ENCODE measurements at places on chromosomes 6 and 20.
A peak's percentile ranks its signal among the peaks of the same experiment; 100 is the strongest.

- no peak for DNase-seq
These were observed 132.2 kb downstream of the PRND start for GRCh38 chr20:4853757-4854560.

DNA sequence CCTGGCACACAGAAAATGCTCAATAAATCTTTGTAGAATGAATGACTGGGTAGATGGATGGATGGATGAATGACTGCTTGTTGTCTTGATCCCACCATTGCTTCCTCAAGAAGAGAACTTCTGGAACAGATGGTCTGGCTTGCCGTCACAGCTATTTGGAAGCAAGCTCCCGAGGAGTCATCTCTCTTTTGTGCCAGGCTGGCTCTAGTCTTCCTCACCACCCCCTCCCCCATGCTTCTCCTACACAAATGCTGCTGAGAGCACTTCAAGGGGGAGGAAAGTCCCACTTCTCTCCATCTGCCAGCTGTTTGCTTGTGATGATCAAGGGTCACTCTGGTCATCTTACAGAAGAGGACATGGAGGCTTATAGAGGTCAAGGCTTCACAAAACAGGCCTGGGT, 11.6 kb upstream of the KCNG1 start:
- DNase-seq, result no peak

DNA sequence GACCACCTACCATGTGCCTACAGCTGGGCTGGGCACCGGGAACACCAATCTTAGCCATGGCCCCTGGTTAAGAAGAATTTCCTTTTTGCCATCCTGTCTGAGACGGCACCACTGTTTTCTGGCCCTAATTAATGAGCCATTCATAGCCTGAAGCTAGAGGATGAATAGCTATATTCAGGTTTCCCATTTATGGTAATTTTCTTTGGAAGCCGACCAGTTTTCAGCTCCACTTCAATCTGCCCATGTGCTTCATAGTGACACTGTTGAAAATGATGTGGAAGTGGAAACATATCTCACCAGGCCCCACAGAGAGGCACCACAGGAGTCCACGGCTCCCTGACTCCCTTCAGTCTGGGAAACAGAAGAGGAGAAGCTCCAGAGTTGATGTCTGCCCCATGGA, 22.6 kb upstream of the ULBP3 start:
- DNase-seq, result no peak

GRCh38 chr6:136148523-136148922, 101.6 kb downstream of the MTFR2 start:
- no peak for DNase-seq

DNA sequence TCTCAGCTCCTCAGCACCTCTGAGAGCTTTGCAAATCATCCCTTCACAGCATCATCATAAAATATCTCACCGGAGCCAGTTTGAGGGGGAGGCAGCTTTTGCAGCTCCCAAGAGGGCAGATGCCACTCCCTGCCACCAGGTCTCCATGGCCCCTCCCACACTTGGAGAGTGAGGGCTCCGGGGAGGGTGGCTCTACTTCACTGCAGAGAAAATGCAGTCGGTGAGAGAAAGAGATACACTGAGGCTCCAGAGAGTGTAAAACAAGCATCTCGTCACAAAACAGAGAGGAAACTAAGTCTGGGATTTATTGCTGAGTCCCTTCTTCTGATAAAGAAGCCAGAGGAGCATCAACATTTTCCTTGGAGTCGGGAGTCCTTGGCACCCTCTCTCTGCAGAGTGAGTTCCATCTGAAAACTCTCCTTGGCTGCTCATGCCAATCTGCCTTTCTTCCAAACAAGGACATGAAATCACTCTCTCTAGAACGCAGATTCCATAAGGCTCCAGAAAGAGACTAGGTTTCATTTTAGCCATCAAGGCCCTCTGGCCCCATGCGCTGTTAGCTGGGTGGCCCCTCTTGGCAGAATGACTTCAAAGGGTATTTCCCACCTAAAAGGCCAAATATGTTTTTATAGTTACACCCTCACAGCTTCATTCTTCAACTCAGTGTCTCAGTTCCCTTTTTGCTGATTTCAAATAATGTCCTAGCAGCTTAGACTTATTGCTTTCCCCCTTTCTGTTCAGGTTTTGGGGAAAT, 70.6 kb upstream of the F13A1 start:
- no peak for DNase-seq

DNA sequence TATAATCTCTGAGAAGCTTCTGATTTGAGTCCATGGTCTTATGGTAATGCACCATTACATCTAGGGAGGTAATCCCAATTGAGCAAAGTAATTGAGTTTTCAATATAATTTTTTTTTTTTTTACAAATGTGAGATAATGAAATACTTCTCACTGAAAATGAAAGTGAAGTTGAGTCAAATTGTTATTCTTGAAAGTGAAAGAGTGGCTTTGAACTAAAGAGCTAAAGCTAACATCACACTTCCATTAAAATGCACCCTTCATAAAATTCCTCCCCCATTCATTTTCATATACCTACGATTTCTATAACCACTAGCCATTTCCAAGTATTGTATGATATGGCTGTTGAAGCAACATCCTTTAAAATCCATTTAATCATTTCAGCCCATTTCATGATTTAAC, 149.1 kb upstream of the IMPG1 start:
- DNase-seq, result no peak

GRCh38 chr20:20000211-20000968, 16.8 kb upstream of the NAA20 start:
- DNase-seq, result no peak

GRCh38 chr6:130995783-130996447, 67.1 kb downstream of the EPB41L2 start:
- DNase-seq, result no peak

GRCh38 chr6:79463621-79464050, 73.6 kb downstream of the LCA5 start:
- DNase-seq, result no peak

- DNase-seq, result no peak
These were observed 3.0 kb downstream of the PPP1R3D start for GRCh38 chr20:59937150-59937549.

GRCh38 chr6:167733740-167734661, 92.7 kb upstream of the AFDN start:
- DNase-seq, result no peak

- DNase-seq, result no peak
These were observed 971.8 kb upstream of the ADGRB3 start for GRCh38 chr6:67663105-67663895.

- no peak for DNase-seq
These were observed 20.8 kb upstream of the SNRPB2 start for GRCh38 chr20:16709017-16709416.

- no peak for DNase-seq
These were observed 61.9 kb downstream of the TOX2 start for GRCh38 chr20:43976547-43976946.

GRCh38 chr6:31582230-31582643, at the start of gene LTB:
LTB (minus strand) TSS chr6:31582424; CDS start chr6:31582417, 7 bp downstream.
- no peak for DNase-seq

GRCh38 chr6:155274106-155274505, 10.3 kb downstream of the CLDN20 start:
- DNase-seq, result no peak

DNA sequence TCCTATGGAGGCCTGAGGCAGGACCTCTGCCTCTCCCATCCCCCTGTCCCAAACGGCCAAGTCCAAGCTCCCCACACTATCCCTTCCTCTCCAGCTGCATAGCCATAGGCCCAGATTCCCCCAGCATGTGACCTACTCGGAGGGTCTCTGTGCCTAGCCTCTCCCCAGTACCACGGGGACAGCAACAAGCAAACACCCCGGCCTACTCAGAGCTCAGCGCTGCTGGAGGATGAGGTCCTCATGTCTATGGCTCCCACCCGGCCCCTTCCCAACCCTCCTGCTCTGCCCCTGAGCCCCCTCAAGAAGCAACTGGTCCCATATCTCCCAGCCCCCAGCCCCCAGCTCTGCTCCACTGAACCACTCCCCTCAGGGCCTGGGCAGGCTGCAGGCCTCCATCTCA, 24.2 kb downstream of the RNASET2 start:
- DNase-seq, result no peak

DNA sequence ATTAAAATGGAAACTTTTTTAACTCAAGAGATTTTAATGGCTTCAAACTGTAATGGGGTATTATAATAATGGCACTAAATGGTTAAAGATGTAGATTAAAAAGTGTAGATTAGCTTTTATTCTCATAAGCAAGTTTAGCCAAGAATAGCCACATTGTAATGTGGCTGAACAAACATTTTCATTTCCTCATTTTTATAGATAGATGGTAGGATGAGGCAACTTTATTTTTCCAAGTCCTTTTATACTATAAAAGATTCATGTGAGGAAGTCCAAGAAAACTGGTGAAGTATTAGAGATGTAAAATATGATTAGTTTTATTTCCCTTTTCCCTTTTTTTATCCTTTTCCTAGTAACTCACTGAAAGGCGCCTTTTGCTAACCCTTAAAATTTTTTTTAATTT, 88.8 kb downstream of the ATRN start:
- DNase-seq, result no peak

DNA sequence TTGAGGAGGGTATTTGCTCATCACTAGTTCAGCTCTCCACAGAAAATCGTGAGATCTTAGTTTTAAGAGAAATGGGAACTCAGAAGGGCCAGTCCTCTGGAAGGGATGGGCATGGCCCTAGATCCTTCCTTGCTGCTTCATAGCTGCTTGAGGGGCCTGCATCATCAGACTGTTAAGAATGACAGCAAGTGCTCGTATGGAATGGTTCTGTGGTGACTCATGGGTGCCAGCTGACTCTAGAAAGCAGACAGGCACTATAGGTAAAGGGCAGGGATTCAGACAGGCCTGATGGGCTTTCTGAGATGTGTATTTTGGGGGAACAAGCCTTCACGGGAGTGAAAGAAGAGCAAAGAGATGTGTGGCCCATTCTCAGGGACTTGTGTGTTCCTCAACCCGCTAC, 90.8 kb downstream of the MYLK4 start:
- no peak for DNase-seq

- no peak for DNase-seq
These were observed 46.4 kb downstream of the ARHGAP18 start for GRCh38 chr6:129663531-129663930.

GRCh38 chr6:90003941-90004340, 109.7 kb downstream of the GJA10 start:
- no peak for DNase-seq

- no peak for DNase-seq
These were observed 7.4 kb upstream of the ULBP3 start for GRCh38 chr6:150076196-150076893.

- DNase-seq, result no peak
These were observed 725.5 kb downstream of the TBC1D32 start for GRCh38 chr6:120608826-120609225.

- no peak for DNase-seq
These were observed 302.3 kb downstream of the TBC1D7 start for GRCh38 chr6:13025893-13026499.

GRCh38 chr6:79157961-79158644, 76.4 kb downstream of the HMGN3 start:
- DNase-seq, result no peak

DNA sequence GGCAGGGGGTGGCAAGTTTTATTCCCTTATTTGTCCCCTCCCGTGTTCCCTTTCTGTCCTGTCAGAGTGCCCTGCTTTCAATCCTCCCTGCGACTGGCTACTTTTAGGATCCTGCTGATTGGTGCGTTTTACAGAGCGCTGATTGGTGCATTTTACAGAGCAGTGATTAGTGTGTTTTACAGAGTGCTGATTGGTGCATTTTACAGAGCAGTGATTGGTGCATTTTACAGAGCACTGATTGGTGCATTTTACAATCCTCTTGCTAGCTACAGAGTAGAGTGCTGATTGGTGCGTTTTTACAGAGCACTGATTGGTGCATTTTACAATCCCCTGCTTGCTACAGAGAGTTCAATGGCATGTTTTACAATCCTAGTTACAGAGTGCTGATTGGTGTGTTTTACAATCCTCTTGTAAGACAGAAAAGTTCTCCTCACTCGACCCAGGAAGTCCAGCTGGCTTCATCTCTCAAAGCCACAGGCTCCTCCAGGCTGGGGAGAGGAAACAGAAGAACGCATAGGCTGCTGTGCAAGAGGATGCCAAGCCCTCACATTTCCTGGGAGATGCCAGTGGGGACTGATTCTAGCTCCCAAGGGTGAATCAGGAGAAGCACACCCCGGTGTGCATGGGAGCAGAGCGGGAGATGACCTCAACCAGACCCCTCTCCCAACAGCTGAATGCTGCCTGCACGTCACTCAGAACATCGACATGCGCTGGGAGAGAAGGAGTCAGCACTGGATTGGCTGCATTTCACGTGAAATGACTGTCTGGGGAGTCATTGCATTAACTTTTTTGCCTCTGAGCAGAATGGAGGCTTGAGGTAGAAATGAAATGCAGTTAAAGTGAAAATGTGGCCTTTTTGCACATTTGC, 48.3 kb upstream of the SLC22A23 start:
- DNase-seq, result no peak

DNA sequence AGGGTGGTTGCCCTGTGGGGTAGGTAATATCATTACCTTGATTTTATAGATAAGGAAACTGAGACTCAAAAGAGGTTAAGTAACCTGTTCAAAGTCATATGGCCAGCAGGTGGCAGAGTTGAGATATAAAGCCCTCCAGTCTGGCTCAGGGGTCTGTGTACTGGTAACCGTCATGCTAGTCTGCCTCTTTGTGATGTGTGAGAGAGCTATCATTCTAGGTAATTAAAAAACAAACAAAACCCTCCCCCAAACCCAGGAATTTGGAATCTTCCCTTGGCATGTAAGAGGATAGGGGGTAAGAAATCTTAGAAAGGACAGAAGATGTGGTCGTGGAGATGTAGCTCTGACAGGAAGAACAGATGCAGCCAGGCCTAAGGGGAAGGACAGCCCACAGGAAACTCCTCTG, 206.0 kb downstream of the CDC5L start:
- peak; percentile 58 for DNase-seq

Data from stimulated activated CD8-positive, alpha-beta memory T cell treated with anti-CD3 and anti-CD28 coated beads, Interleukin-4, amount 100 ng/mL, for 24 hours (primary cell).